ENCODE measurements at places on chromosomes 7 and 10. TPM values are rescaled to one million over a fixed set of nuclear protein-coding genes. Genes with fewer than 3 reads are reported as not detected.

The TMEM176A gene
- not detected for total RNA-seq

The ITPRID1 gene
- total RNA-seq = not detected

The IKZF1 gene
- total RNA-seq = not detected

The AKR1C2 gene
- total RNA-seq = not detected

The CYP3A7 gene
- total RNA-seq = not detected

The LBX1 gene
- total RNA-seq = not detected

The SLC39A12 gene
- not detected for total RNA-seq

The ST8SIA6 gene
- not detected for total RNA-seq

- peaks cover 39% of the 10 kb centered on the region for H3K4me1 ChIP-seq
- no peaks in the 10 kb centered on the region for H3K27me3 ChIP-seq
- DNase-seq = no peak
- H3K4me3 ChIP-seq = no peak overlapping the region
- no peaks in the 10 kb centered on the region for H3K36me3 ChIP-seq
Observed at GRCh38 chr10:119520283-119520682, 22.2 kb downstream of the RGS10 start.

GRCh38 chr10:121216721-121217181 lies 365.6 kb downstream of the WDR11 start:
- DNase-seq = no peak
- no peaks in the 10 kb centered on the region for H3K36me3 ChIP-seq
- no peak overlapping the region for H3K4me3 ChIP-seq
- H3K27me3 ChIP-seq = peaks cover 6% of the 10 kb centered on the region
- H3K27ac ChIP-seq = no peak overlapping the region
- H3K4me1 ChIP-seq = no peaks in the 10 kb centered on the region

DNA sequence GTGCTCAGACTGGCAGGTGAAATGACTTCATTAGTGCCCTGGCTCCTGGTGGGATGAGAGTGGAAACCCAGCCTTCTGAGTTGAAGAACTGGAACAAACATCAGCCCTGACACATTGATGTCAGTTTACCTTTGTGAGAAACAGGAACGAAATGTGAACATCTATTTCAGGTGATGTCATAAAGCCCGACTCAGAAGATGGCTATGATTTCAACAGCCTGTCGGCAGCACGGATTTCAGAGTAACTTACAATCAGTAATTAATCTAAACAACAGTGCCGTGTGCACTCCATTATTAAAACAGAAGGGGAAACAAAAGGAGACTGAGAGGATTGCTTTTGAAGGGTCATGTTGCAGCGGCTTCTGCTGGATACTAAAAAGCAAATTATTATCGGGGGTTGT lies 243.2 kb downstream of the FRMD4A start:
- H3K36me3 ChIP-seq = peaks cover 41% of the 10 kb centered on the region
- no peaks in the 10 kb centered on the region for H3K27me3 ChIP-seq
- no peak overlapping the region for H3K4me3 ChIP-seq
- H3K27ac ChIP-seq = no peak overlapping the region

DNA sequence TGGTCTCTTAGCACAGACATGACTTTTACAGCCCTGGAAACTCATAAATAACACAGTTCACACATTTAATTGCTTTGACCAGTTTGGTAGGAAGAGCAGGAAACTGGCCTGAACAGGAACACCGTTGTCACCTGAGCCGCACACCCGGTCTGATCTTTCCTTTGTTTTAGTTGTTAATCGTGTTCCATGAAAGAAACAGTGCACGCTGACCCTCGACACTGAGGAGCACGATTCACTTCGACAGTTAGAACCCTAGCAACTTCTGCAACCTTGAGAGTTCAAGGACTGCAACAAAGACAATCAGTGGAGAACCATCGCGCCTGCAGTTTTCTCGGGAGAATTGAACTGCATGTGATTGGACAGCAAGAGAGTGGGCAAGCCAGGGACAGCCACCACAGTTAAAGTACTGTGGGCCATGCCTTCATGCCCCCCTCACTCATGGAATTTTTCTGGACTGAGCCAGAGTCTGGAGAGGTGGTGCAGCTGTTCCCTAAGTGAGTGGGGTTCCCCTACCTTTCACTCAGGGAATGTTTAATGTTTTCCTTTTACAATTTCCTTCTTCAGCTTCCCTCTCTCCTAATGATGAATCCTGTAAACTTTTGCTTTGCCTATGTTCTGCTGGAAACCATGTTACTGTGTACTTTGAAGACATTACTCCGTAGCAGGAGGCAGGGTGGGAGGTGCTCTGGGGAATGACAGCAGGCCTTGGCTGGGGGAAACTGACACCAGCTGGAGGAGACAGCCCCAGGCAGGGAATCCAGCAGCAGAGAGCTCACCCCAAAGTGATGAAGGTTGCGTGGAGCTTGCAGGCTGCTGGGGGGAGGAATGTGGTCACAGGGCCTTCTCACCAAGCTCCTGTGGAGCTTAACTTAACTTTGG lies 198.7 kb downstream of the ZNF438 start:
- peaks cover 3% of the 10 kb centered on the region for H3K36me3 ChIP-seq
- no peaks in the 10 kb centered on the region for H3K27me3 ChIP-seq
- peaks cover 24% of the 10 kb centered on the region for H3K4me1 ChIP-seq
- no peak overlapping the region for H3K4me3 ChIP-seq

- no peak overlapping the region for H3K4me3 ChIP-seq
- H3K27me3 ChIP-seq = no peaks in the 10 kb centered on the region
Observed at GRCh38 chr10:70306181-70306705, 22.4 kb upstream of the NPFFR1 start.

GRCh38 chr10:100934084-100934659 lies 21.4 kb downstream of the SLF2 start:
- no peak overlapping the region for H3K27ac ChIP-seq
- H3K4me1 ChIP-seq = peaks cover 3% of the 10 kb centered on the region
- peaks cover 47% of the 10 kb centered on the region for H3K36me3 ChIP-seq
- no peaks in the 10 kb centered on the region for H3K27me3 ChIP-seq

- no peak overlapping the region for H3K27ac ChIP-seq
- no peaks in the 10 kb centered on the region for H3K36me3 ChIP-seq
- H3K4me1 ChIP-seq = peaks cover 2% of the 10 kb centered on the region
- peaks cover 10% of the 10 kb centered on the region for H3K27me3 ChIP-seq
Observed at GRCh38 chr7:132767378-132767777, 191.1 kb upstream of the PLXNA4 start.

GRCh38 chr7:129212596-129212995 lies 12.2 kb upstream of the AHCYL2 start:
- H3K27ac ChIP-seq = no peak overlapping the region
- peaks cover 3% of the 10 kb centered on the region for H3K4me1 ChIP-seq
- peaks cover 19% of the 10 kb centered on the region for H3K36me3 ChIP-seq
- H3K4me3 ChIP-seq = no peak overlapping the region
- no peak for DNase-seq

- H3K4me3 ChIP-seq = no peak overlapping the region
- H3K4me1 ChIP-seq = no peaks in the 10 kb centered on the region
- no peaks in the 10 kb centered on the region for H3K36me3 ChIP-seq
Observed at GRCh38 chr7:106893591-106893990, 28.5 kb downstream of the PIK3CG start.

DNA sequence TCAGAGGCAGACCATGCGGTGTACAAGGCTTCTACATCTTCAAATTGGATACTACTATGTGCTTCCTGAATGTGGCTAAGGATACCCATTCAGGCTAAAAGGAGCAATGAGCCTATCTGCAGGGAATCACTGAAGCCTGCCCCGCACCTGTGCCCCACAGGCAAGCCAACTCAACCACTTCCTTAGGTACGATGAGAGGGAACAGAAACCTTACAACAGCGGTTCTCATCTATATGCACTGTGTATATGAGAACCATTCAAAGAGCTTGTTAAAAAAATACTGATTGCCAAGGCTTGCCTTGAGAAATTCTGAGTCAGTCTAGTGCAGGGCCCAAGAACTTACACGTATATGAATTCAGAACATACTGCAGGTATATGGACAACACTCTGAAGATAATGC lies 679.6 kb downstream of the PARD3 start:
- H3K4me3 ChIP-seq = no peak overlapping the region
- peaks cover 15% of the 10 kb centered on the region for H3K4me1 ChIP-seq
- H3K27me3 ChIP-seq = no peaks in the 10 kb centered on the region
- H3K36me3 ChIP-seq = peaks cover 2% of the 10 kb centered on the region
- no peak for DNase-seq

- peaks cover 39% of the 10 kb centered on the region for H3K27me3 ChIP-seq
- no peaks in the 10 kb centered on the region for H3K36me3 ChIP-seq
Observed at GRCh38 chr10:59991661-59992060, 85.3 kb upstream of the CCDC6 start.

DNA sequence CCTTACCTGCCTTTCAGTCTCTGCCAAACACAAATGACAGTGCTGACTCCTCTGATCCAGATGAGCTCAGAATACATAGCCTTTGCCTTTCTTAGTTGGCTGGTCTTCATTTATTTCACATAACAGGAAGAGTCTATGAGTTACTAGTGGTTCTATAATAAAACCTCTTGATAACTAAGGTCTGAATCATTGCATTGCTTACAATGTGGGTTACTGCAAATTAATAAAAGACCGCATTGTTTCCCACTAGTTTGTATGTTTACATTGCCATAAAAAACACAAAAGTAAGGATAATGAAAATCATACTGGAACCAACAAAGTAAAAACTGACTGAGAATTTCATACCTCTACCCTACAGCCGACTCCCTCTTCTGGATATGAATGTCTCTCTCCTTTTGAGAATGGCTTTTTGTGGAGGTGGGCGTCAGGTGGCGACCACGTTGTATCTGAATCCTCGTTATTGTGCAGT lies 62.0 kb upstream of the AKR1E2 start:
- peak overlapping the region; percentile 57 for H3K27ac ChIP-seq
- no peaks in the 10 kb centered on the region for H3K27me3 ChIP-seq
- H3K36me3 ChIP-seq = no peaks in the 10 kb centered on the region
- no peak for DNase-seq

DNA sequence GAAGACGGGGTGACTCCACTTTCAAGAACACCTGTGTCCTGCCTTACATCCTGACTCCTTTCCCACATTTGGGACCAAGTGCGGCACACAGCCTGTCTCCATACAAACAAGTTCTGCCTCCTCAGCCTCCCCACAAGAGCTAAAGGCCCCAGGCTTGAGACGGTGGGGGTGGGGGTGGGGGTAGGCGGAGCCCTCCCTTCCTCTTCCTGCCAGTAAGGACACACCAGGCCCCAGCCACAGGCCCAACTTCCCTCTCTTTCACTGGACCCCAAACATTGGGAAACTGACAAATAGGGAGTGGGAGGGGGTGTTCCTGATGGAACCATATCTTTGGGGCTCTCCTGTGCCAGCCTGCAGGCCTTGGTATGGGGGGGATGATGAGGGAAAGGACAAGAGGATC lies 4.6 kb downstream of the CDK5 start:
- peaks cover 16% of the 10 kb centered on the region for H3K4me1 ChIP-seq
- no peak for DNase-seq
- H3K36me3 ChIP-seq = no peaks in the 10 kb centered on the region
- no peak overlapping the region for H3K4me3 ChIP-seq

DNA sequence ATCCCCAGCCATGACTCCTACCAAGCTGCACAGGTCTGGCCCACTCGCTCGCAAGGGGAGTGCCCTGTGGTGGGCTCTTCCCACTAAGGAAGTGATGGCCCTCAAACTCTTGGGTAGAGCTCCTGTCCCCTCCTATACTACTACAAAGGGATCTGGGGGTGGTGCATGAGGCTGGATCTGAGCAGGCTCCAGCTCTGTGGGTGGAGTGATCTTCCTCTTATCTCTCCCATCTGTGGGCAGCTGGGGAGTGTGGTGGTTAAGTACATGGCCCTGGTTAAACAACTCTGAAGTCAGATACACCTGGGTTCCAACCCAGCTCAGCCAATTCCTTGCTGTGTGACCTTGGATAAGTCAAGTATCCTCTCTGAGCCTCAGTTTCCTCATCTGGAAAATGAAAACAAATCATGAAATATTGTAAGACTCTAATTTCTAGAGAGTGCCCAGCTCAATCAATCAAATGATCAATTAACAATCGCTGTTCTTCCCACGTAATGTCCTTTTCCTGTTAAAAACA lies 17.4 kb downstream of the DDIT4 start:
- no peaks in the 10 kb centered on the region for H3K27me3 ChIP-seq
- no peak overlapping the region for H3K27ac ChIP-seq
- H3K4me3 ChIP-seq = no peak overlapping the region
- H3K4me1 ChIP-seq = peaks cover 7% of the 10 kb centered on the region
- H3K36me3 ChIP-seq = no peaks in the 10 kb centered on the region

DNA sequence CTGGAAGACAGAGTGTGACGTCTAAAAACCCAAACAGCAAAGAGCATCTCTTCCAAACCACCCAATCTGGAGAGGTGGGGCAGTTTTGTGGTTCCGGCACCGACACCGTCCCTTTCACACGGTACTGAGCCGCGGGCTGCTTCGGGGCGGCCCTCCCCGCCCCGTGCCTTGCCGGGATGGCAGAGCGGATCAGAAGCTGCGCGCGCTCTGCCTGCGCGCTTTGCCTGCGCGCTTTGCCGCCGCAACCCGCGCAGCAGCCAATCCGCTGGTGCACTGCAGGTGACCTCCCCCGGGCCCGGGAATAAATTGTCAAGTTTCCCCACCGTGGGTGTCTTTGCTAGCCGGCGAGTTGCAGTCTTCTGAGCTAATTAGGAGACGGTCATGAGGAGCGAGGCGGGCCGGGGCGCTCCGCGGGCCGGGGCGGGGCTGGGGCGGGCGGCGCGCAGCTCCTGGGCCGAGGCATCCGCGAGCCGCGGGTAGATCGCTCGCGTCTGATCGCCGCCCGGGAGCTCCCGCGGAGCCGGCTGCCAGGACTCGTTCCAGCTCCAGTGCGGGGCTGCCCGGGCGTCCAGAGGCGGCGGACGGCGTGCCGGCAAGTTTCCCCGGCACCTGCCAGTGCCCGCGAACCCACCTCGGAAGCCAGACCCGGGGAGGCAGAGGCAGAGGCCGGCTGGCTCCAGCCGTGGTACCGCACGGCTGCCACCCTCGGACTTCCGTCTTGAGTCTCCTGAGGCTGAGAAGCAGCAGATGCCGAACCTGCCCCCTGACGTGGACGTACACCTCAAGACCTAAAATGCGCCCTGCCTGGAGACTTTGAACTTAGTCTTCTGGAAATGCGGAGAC lies 536.0 kb upstream of the GALNT17 start:
- H3K4me1 ChIP-seq = peaks cover 16% of the 10 kb centered on the region
- H3K4me3 ChIP-seq = peak overlapping the region; percentile 69
- H3K27ac ChIP-seq = no peak overlapping the region
- H3K36me3 ChIP-seq = peaks cover 14% of the 10 kb centered on the region
- no peak for DNase-seq

DNA sequence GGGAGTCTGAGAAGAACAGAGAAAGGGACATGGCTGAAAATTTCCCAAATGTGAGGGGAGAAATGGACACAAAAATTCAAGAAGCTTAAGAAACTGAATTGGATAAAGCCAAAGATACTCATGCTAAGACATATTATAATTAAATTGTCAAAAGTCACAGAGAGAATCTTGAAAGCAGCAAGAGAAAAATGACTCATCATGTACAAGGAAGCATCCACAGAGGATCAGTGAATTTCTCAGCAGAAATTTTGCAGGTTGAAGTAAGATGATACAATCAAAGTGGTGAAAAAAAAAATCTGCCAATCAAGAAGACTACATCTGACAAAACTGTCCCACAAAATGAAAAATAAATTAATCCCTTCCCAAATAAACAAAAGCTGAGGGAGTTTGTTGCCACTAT lies 56.8 kb downstream of the MPP7 start:
- no peak overlapping the region for H3K4me3 ChIP-seq
- peak overlapping the region; percentile 29 for H3K27ac ChIP-seq
- H3K36me3 ChIP-seq = peaks cover 12% of the 10 kb centered on the region
- no peaks in the 10 kb centered on the region for H3K27me3 ChIP-seq

GRCh38 chr10:77417806-77418640 lies 219.6 kb downstream of the KCNMA1 start:
- no peak for DNase-seq
- peaks cover 76% of the 10 kb centered on the region for H3K4me1 ChIP-seq
- no peaks in the 10 kb centered on the region for H3K36me3 ChIP-seq
- H3K27me3 ChIP-seq = no peaks in the 10 kb centered on the region

- DNase-seq = no peak
Observed at GRCh38 chr10:48907730-48908129, 31.9 kb downstream of the LRRC18 start.

GRCh38 chr7:2478800-2479199 lies 2.6 kb upstream of the GRIFIN start:
- H3K4me1 ChIP-seq = peaks cover 24% of the 10 kb centered on the region
- DNase-seq = no peak
- no peaks in the 10 kb centered on the region for H3K27me3 ChIP-seq
